GM23338 (cell line): ENCODE measurements at places on chromosomes 2 and 18. TPM values are rescaled to one million over a fixed set of nuclear protein-coding genes. Genes with fewer than 3 reads are reported as not detected.

Gene NMUR1
- 0.31 and 0.59 TPM in 2 replicates for total RNA-seq

Gene DNAJC5G
- 0.39 and 0.59 TPM in 2 replicates for total RNA-seq

Gene NIF3L1
- 53.0 and 63.9 TPM in 2 replicates for total RNA-seq

Gene GTF3C2
- total RNA-seq: 110 and 118 TPM in 2 replicates

Gene IFT172
- 17.2 and 17.6 TPM in 2 replicates for total RNA-seq

Gene FTCDNL1
- total RNA-seq: 1.7 and 3.3 TPM in 2 replicates

Gene PTPRM
- total RNA-seq: 5.3 and 6.3 TPM in 2 replicates

Gene CDH7
- total RNA-seq: 1.8 and 2.0 TPM in 2 replicates

GRCh38 chr2:165575044-165575615 lies 105.6 kb downstream of the CSRNP3 start:
- DNase-seq: no peak

- no peak for DNase-seq
Observed at GRCh38 chr18:58076052-58076451, 32.0 kb downstream of the NEDD4L start.

GRCh38 chr2:128027278-128027800 lies 520 bp downstream of the SAP130 start:
- peak; percentile 98 for DNase-seq

GRCh38 chr2:216215658-216216390 lies 106.7 kb downstream of the XRCC5 start:
- DNase-seq: peak; percentile 82

DNA sequence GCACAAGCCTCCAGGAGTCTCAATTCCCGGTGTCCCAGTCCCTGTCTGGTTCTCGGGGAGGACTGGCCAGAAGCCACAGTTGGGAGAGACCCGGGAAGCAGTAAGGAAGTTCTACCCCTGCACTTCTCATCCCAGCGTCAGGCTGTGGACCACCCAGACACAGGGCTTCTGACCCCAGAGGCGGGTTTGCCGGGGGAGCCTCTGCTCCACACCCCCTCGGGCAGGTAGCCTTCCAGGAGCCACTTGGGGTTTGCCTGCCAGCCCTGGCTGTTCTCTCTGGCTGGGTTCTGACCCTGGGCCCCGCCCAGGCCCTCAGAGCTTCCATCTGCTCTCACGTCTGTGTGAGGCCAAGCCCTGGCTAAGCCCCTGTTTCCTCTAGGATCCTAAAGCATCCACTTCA lies 94.4 kb upstream of the GPC1 start:
- DNase-seq: no peak

DNA sequence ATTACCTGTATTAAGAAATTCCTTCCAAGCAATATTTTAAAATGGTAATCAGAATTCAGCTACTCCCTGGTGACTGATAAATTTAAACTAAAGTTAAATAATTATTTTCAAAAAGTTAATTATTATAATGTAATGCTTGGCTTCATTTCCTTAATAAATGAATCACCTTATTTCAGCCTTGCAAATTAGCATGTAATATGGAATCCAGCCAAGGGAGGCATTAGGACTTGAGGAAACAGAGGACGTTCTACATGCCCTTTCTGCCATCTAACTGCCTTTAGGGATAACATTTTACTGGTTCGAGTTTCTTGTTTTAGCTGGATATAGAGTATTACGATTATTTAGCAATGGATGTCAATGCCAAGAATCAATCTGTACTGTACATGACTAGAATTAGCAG lies 636.3 kb downstream of the TSN start:
- no peak for DNase-seq

DNA sequence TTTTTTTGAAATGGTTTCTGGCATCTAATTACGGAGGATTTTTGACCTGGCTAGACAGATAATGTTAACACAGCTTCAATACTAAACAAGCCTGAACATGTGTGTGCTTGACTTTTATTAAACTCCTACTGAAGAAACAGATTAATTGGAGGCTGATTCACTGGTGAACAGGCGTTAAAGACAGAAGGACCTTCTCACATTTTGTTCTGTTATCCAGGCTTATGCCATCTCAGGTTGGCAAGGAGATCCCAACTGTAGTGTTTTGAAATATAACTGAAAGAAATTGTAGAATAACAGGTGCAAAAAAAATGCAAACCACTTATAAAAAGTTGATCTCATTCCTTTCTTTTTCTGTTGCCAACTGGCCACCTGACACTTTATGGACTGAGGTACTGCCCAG lies 269.6 kb downstream of the ARHGAP15 start:
- no peak for DNase-seq

DNA sequence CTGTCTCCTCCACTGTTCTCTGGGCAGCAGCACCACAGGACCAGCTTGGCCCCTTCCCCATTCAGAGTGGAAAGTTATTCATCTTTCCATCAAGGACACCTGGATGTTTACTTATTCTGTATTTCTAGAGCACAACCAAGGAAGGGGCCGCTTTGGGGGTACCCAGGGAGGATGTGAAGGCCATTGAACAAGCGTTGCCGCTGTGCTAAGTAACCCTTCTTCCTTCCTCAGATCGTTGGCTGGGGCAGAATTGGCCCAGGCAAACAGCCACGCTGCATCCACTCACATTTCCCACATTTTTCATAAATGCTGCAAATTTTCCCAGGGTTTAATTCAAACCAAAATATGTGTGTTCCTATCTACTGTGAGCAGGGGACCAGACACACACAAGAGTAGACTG lies 76.2 kb upstream of the NPAS2 start:
- no peak for DNase-seq

GRCh38 chr2:235832941-235833340 lies 335.2 kb downstream of the GBX2 start:
- DNase-seq: no peak

GRCh38 chr2:30022444-30023071 lies 101.2 kb upstream of the ALK start:
- no peak for DNase-seq

DNA sequence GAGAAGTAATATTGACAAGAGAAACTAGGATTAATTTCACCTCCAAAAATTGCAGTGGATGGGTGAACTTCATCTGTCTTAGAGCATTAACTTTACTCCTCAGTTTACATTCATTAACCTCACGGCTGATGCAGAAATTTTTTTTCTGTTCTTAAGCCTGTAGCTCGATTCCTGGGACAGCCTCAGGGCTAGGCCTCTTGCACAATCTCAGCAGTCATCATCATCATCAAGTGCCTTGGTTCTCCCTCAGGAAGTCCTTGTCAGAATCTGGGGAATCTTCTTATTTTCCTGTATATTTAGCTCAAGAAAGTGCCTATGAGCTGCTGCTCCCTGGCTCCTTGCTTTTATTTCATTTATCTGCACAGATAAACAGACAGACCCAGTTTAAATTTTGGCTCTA lies 1272.2 kb upstream of the LRRTM1 start:
- no peak for DNase-seq

- DNase-seq: no peak
Observed at GRCh38 chr2:169526451-169526850, 16.9 kb downstream of the KLHL41 start.

DNA sequence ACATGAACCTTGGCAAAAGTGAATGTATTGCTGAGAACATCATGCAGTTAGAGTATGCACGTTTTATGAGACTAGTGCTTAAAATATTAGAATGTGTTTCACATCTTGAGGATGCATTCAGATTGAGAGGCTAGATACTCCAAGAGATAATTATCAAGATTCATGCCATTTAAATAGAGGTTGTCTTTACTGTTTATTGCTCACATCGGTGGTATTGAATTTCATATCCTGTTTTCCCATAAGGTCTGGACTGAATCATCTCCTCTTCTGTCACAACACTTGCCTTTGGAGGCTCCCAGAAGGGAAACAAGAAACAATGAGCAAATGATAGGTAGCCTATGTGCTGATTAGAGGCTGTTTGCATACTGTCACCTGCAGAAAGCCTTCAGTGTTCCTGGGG lies 83.8 kb downstream of the CLHC1 start:
- no peak for DNase-seq

DNA sequence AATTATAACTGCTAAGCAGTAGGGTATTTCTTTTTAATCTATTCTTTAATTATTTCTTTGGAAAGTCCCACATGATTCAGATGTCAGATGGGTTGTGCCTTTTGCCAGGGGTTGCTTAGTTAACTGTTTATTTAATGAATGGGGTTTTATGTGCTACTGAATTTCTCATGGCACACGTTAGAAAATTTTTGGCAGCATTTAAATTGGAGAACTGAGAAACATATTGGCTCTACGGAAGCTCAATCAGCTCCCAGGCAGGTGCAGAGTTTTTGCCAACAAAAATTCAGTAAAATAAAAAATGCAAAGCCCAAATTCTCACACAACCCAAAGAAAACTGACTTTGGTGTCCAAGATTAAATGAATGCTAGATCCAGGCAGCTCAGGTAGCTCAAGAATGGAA lies 467.2 kb downstream of the NRXN1 start:
- no peak for DNase-seq

- DNase-seq: no peak
Observed at GRCh38 chr2:217834057-217834620, 168.7 kb downstream of the TNS1 start.

- no peak for DNase-seq
Observed at GRCh38 chr2:169741-170140, 94.1 kb downstream of the SH3YL1 start.

DNA sequence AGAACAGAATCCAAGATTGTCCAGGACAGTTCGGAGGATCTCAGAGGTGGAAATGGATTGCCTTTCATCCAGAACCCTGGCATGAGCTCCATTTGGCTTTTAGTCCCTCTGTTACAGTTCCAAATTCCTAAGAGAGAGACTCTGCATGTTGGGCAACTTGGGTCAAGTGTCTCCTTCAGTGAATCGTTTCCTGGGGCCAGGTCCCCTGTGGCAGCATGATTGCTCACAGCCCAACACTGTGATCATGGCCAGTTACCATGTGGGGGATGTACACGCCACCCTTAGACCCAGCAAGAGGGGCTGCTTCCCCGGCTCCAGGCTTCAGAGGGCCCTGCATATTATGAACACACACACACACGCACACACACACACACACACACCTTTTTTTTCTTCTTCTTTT lies 118.6 kb upstream of the GLI2 start:
- no peak for DNase-seq

DNA sequence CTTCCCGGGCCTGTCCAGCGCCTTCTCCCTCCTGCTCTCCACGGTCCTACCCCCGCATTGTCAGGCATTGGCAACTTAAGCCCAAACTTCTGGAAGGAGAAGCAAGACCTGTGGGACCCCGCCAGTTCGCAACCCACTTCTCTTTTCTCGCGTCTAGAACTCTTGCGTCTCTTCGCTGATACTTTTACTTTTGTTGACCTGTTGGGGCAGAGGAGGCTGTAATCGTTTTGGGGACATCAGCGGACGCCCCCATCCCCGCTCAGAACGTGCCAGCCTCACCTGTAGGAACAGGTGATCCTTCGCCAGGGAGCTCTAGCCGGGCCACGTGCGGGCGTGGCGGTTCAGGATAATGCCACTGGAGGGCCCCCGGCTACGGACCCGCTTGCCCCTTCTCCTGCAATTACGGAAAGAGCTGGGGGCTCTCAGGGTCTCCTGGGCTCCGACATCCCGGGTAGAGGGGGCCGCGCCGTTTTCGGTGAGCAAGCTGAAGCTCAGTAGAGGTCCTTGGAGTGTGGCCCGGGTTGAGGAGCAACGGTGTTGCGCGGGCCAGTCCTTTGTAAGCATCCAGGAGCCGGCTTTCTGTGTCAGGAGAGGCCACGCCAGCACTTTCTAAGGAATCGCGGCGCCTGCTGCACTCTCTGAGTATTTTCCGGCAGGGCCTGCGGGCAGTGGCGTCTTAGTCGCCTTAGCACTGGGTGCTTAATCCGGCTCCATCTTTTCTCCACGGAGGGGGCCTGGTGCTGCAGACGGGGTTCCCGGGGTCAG lies 1.6 kb downstream of the MTCL1 start:
- DNase-seq: peak; percentile 82

DNA sequence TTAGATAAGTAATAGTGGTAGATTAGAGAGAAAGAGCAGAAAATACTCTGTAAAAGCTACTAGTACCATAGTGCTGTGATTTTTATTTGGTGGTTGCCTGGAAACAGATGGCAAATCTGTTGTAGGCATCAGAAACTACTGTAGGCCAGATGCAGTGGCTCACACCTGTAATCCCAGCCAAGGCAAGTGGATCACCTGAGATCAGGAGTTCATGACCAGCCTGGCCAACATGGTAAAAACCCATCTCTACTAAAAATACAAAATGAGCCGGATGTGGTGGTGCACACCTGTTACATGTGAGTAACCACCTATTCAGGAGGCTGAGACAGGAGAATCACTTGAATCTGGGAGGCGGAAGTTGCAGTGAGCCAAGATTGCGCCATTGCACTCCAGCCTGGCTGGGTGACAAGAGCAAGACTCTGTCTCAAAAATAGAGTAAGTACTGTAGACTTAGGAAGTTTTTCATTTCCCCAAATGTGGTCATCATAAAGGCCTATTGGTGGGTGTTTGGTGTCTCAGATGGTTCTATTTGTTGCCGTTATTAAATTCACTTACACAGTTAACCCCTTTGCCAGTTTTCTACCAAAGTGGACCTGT lies 79.6 kb downstream of the SPTBN1 start:
- no peak for DNase-seq

DNA sequence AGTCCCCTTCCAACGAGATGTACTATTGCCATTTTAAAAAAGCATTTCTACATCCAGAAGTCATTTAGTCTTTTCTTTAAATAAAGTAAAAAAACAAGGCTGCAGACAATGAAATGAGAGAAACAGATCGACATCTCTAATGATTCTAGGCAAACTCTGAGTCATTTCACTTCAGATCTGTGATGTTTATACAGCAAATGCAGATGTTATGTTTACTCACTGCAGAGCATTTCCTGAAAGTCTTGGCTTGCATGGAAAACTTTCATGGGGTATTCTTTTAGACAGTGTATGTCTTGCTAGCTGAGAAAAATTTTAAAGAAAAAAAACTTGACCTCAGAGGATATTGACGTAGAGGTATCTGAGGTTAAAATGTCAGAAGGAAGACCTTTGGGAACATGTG lies 797.4 kb downstream of the CNTNAP5 start:
- DNase-seq: no peak

GRCh38 chr2:217713395-217714286 lies 289.2 kb downstream of the TNS1 start:
- DNase-seq: peak; percentile 82

DNA sequence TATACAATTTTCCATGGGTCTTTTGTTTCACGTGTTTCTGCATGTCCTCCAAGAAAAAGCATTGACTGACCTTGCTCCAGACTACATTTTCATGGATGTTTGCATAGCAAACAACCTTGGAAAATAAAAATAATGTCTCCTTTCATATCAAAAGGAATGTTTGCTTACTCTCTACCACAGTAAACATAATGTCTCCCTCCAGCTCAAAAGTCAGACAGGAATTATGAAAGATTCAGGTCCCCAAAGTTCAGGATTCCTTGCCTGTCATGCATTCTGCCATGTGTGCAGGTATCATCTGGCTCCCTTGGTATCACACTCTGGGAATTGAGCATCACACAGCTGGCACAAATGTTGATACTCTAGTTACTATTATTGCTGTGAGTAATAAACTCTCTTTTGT lies 103.1 kb upstream of the ZC3H15 start:
- DNase-seq: no peak

- peak; percentile 85 for DNase-seq
Observed at GRCh38 chr2:112884869-112885505, 26.0 kb upstream of the IL37 start.
